Large intestine (tissue), 12 donors: ENCODE measurements at places on chromosomes 11 and 22.
A peak's percentile ranks its signal among the peaks of the same experiment; 100 is the strongest.

DNA sequence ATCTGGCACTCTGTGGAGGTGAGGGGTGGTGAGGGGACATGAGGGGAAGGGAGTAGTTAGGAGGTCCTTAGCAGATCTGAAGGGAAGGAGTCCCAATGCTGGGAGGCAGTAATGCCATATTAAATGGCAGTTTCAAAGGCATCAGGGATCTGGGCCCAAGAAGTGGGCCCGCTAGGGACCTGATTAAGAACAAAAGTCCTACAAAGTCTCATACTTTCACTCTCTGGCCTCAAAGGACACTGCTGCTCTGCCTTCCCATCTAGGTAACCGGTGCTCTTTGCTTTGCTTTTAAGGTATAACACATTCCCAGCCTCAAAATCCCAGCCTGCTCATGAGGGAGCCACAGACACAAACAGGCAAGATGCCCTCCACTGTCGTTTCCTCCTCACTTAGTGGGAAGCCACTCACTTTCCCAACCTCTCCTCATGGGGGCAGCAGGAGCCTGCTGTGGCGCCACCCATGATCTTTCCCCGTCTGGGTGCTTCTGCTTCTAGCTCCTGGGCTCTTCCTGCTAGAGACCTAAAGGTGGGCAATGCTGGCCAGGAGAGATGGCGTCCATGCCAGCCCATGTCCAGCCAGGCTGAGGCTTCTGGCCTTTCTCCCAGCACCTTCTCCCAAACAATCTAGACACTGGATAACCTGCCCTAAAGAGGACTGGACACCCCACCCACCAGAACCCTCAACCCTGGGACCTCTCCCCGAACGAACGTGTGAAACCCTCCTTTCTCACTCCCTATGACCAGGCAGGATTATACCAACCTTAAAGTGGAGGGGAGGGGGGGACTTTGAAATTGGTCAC is 68.3 kb downstream of the PLEKHA7 start:
- H3K4me1 ChIP-seq, result peaks cover 5% of the 10 kb centered on the region
- peak; percentile 60 for DNase-seq
- H3K27me3 ChIP-seq, result no peaks in the 10 kb centered on the region
- H3K4me3 ChIP-seq, result no peak overlapping the region
- no peak overlapping the region for H3K27ac ChIP-seq

DNA sequence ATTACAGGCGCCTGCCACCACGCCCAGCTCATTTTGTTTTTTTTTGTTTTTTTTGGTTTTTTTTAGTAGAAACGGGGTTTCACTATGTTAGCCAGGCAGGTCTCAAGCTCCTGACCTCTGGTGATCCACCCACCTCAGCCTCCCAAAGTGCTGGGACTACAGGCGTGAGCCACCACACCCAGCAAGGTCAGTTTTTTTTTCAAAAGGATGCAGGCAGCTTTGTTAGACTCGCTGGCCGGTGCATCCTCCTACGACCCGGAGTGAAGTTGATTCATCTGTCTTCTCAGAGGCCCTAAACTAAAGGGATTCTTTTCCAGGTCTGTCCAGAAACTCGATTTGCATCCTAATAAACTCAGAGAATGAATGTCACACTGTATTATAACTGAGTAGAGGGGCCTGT is 182.3 kb downstream of the DBX1 start:
- DNase-seq, result no peak
- H3K4me1 ChIP-seq, result peaks cover 50% of the 10 kb centered on the region
- no peaks in the 10 kb centered on the region for H3K36me3 ChIP-seq
- H3K27ac ChIP-seq, result no peak overlapping the region
- no peak overlapping the region for H3K4me3 ChIP-seq
- no peaks in the 10 kb centered on the region for H3K27me3 ChIP-seq

DNA sequence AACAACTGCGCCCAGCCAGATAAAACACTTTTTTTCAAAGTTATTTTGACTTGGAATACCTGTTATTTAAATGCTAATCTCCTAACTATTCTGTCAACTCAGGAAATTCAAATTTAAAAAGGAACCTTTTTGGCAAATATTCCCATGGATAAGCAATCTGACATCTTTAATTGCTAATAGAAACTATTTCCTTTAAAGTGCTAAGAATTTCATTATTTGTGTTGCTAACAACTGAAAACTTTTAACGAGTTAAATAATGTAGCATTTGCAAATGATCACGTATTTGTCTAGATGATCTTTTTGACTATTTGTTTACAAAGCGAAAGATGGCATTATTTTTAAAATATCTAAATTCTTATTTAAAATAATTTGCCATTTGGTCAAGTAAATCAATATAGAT is 28.8 kb downstream of the CSTF3 start:
- no peaks in the 10 kb centered on the region for H3K27me3 ChIP-seq
- no peak overlapping the region for H3K27ac ChIP-seq
- no peak for DNase-seq
- no peak overlapping the region for H3K4me3 ChIP-seq

DNA sequence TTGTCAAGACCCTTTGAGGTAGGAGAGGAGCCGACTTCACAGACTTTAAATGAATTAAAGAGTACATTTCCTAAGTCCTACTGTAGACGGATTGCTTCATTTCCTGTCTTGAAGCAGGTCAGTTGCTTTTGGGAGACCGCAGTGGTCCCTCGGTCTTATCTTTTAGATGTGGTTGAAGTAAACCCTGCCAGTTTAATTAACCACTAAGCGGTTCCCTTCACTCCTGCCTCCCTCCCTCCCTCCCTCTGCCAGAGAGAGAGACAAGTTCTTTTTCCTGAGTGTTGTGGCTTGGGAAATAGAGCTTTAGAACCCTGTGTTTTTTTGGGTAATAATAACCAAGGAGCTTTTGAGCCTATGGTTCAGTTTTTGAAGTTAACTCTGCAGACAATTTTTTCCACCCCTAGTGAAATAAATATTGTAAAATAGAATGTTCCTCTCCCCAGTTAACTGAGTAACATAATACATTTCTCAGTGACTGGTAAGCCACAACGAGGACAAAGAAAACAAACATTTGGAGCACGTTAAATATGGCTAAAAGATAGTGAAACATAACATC is 147.5 kb downstream of the LDLRAD3 start:
- no peaks in the 10 kb centered on the region for H3K4me1 ChIP-seq
- H3K27ac ChIP-seq, result no peak overlapping the region
- no peak overlapping the region for H3K4me3 ChIP-seq
- H3K27me3 ChIP-seq, result no peaks in the 10 kb centered on the region

GRCh38 chr11:82004537-82005213 is 729.0 kb downstream of the FAM181B start:
- DNase-seq, result no peak
- H3K4me3 ChIP-seq, result no peak overlapping the region
- H3K36me3 ChIP-seq, result no peaks in the 10 kb centered on the region
- H3K27ac ChIP-seq, result no peak overlapping the region
- H3K27me3 ChIP-seq, result no peaks in the 10 kb centered on the region

DNA sequence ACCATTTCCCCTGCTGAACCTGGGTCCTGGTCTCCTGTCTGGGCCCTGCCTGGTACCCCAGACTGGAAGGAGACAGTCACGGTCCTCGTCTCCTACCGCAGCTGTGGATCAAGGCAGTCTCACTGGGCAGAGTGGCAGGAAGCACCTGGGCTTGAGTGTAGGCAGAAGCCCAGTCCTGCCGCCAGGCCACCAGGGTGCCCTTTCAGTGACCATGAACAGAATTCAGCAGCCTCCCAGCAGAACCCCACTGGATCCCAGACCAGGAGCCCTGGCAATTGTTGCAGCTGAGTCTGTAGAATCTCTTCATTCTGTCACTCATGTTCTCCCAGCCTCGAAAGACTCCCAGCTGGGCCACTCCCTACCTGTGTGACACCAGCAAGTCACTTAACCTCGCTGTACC is 25.5 kb upstream of the CREB3L1 start:
- no peak for DNase-seq
- no peak overlapping the region for H3K4me3 ChIP-seq
- no peaks in the 10 kb centered on the region for H3K27me3 ChIP-seq
- H3K36me3 ChIP-seq, result no peaks in the 10 kb centered on the region
- no peak overlapping the region for H3K27ac ChIP-seq

DNA sequence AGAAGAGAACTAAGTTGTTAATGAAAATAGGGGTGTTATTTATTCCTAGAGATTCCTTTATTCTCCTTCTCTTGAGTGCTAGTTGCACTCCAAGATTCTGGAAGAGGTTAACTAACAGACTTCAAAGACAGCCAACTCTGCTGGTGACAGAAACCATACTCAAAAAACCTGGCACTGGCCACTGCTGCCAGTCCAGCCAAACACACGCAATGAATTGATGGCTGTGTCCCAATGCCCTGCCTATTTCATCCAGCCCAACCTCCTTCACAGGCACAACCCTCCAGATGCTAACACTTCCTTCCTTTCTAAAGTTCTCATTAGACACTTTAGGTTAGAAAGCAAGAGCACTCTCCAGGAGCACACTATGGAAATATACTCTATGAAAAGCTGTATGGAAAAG is 150.8 kb upstream of the C11orf58 start:
- no peaks in the 10 kb centered on the region for H3K27me3 ChIP-seq
- H3K4me1 ChIP-seq, result no peaks in the 10 kb centered on the region
- no peak for DNase-seq

GRCh38 chr11:61297746-61298145 is 2.6 kb upstream of the VWCE start:
- DNase-seq, result no peak
- H3K4me3 ChIP-seq, result no peak overlapping the region
- H3K4me1 ChIP-seq, result peaks cover 32% of the 10 kb centered on the region
- peaks cover 39% of the 10 kb centered on the region for H3K36me3 ChIP-seq
- H3K27ac ChIP-seq, result no peak overlapping the region
- peaks cover 12% of the 10 kb centered on the region for H3K27me3 ChIP-seq

DNA sequence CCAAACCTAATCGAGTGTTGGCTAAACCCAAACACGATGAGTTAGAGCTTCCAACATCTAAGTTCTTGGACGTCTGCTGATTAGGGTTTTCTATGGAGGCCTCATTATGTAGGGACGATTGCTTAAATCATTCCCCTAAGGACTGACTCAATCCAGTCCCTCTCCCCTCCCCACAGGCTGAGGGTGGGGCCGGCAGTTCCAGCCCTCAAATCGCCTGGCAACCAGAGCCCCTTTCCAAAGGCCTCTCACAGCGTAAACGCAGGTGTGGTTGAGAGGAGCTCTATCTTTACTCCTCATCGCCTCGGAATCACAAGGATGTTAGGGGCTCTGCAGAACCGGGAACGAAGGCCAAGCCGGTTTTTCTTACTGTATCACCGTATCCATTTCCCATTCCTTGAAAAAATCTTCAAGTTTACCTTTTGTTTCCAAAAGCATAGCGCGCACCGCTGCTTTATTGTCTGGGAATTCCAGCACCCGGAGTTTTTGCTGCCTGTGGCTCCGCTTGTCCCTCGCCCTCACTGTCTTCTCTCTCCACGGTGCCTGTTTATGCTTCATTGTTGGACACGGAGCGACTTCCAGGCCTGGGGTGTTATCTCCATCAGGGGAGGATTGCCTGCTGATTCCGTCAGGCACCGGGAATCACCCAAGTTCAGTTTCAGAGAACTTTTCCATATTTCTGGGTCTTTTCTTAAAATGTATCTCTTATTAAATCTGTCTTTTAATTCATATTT is 13.8 kb upstream of the IFITM3 start:
- H3K4me1 ChIP-seq, result peaks cover 23% of the 10 kb centered on the region
- no peaks in the 10 kb centered on the region for H3K36me3 ChIP-seq
- H3K27me3 ChIP-seq, result no peaks in the 10 kb centered on the region
- H3K27ac ChIP-seq, result peak overlapping the region; percentile 52
- no peak overlapping the region for H3K4me3 ChIP-seq
- peak; percentile 80 for DNase-seq

DNA sequence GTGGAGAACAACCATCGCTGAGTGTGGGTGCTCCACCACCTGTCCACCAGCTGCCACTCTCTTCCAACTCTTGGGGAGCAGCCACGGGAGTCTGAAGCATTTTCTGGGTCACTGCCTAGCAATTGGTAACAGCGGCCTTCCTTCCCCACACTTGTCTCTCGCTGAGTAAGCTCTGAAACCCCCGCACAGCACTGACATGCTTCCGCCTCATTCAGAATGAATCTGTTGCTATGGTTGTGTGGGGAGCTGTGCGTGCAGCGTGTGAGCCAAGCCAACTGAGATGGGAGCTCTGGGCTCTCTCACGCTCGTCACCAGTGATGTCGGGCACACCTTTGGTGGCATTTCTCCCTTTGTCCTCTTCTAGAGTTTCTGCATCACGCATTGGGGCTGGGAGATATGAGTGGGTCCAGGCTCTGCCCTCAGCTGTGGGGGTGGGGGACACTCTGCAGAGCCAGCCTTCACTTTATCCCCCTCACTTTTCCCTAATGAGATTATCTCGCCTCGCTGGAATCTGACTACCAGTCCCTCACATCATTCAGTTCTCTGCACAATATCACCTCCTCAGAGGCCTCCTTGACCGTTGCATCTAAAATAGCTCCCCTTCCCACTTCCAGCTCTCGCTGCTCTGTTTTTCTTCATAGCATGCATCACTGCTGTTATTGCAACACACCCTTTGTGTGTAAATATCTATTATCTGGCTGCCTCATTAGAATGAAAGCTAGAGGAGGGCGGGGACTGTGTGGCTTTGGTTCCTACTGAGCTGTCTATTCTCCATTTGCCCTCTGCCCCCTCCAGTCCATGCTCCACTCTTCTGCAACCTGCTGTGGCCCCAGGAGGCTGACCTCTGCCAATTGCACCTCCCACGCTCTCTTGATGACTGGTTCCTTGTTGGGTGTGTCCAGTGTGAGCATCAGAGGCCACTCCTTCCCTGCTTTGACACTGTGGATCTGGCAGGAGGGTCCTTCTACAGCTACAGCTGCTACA is 569.9 kb upstream of the CADM1 start:
- H3K36me3 ChIP-seq, result no peaks in the 10 kb centered on the region
- H3K4me3 ChIP-seq, result no peak overlapping the region
- H3K27me3 ChIP-seq, result peaks cover 3% of the 10 kb centered on the region
- peak overlapping the region; percentile 42 for H3K27ac ChIP-seq

DNA sequence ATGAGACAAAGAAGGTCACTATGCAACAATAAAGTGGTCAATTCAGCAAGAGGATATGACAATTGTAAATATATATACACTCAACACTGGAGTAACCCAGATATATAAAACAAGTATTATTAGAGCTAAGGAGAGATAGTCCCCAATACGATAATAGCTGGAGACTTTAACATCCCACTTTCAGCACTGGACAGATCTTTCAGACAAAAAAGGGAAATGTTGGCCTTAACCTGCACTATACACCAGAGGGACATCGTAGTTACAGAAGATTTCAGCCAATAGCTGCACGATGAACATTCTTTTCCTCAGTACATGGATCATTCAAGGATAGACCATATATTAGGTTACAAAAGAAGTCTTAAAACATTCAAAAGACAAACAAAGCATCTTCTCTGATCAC is 29.9 kb downstream of the PIWIL3 start:
- no peak overlapping the region for H3K27ac ChIP-seq
- H3K4me1 ChIP-seq, result no peaks in the 10 kb centered on the region
- no peaks in the 10 kb centered on the region for H3K36me3 ChIP-seq
- H3K4me3 ChIP-seq, result no peak overlapping the region
- H3K27me3 ChIP-seq, result peaks cover 6% of the 10 kb centered on the region

DNA sequence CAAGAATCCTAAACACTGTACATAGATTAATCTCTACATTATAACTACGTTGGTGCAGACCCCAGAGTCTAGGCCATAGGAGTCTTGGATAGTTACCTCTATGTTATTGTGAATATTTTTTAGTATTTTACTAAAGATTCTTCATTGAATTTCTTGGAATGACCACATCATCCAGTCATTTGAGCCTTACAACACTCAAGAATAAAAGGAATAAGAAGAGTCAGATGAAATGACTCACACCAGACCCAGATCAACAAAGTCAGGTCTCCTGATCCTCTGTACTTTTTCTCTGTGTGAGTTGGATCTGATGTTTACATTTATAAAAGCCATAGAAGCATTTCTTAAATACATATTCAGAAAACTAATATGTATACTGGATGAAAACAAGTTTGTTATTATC is 179.2 kb upstream of the ARHGAP20 start:
- no peak for DNase-seq
- no peaks in the 10 kb centered on the region for H3K27me3 ChIP-seq
- no peaks in the 10 kb centered on the region for H3K4me1 ChIP-seq
- no peaks in the 10 kb centered on the region for H3K36me3 ChIP-seq
- no peak overlapping the region for H3K4me3 ChIP-seq
- H3K27ac ChIP-seq, result no peak overlapping the region
